ENCODE measurements at places on chromosomes 5 and 9.

GRCh38 chr9:31916591-31917241, 467.7 kb upstream of the ACO1 start:
- no peak for DNase-seq

- DNase-seq, result no peak
Measured at GRCh38 chr5:27434335-27434734, 395.9 kb upstream of the CDH9 start.

GRCh38 chr9:96495341-96495740, 45.4 kb downstream of the HABP4 start:
- peak; percentile 89 for DNase-seq

DNA sequence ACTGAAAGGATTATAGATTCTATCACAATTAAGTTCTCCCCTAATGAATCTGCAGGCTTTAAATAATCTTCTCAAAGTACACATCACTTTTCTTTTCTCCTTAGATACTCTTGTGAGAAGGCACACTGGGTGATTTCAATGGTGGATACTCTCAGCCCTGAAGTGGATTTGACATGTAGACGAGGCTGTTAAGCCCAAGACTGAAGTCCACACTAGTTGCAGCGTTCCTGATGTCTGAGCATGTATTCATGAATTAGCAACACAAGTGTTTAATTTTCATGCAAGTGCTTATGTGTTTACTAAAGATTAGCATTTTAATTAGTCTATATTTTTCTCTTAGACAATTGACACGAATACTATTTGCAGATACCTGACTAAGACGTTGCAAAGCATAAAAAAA, 218.9 kb downstream of the TMEM161B start:
- DNase-seq, result no peak

GRCh38 chr9:94706922-94707321, 19.6 kb upstream of the AOPEP start:
- DNase-seq, result no peak

DNA sequence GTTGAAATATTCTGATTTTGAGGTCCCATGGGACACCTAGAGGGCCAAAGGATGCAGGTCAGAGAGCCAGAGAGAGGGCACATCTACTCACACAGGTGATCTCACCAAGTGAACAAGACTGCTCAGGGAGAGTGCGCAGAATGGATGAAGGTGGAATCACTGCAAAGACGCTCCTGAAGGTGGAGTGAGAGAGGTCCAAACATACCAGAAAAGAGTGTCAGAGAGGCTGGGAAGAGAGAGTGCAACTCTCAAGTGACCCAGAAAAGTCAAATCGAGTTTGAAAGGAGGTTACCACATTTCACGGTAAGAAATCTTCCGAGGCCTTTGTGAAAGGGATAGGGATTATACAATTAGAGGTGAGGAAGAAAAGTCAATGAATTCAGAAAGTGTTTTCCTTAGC, 173.4 kb downstream of the EPB41L4A start:
- DNase-seq, result no peak

GRCh38 chr9:86503314-86503713, 149.1 kb upstream of the TUT7 start:
- no peak for DNase-seq

- DNase-seq, result no peak
Measured at GRCh38 chr5:91642581-91642980, 259.5 kb upstream of the ARRDC3 start.

- no peak for DNase-seq
Measured at GRCh38 chr9:97563458-97564135, 62.1 kb downstream of the TMOD1 start.

- DNase-seq, result peak; percentile 83
Measured at GRCh38 chr5:76813982-76814562, 4.8 kb upstream of the F2RL1 start.

GRCh38 chr5:43555895-43556606, 826 bp downstream of the PAIP1 start:
- DNase-seq, result peak; percentile 73

- DNase-seq, result peak; percentile 97
Measured at GRCh38 chr9:34126207-34127034, at the start of gene DCAF12. Gene DCAF12 (minus strand): TSS chr9:34126698. CDS start chr9:34126431, 267 bp downstream.

DNA sequence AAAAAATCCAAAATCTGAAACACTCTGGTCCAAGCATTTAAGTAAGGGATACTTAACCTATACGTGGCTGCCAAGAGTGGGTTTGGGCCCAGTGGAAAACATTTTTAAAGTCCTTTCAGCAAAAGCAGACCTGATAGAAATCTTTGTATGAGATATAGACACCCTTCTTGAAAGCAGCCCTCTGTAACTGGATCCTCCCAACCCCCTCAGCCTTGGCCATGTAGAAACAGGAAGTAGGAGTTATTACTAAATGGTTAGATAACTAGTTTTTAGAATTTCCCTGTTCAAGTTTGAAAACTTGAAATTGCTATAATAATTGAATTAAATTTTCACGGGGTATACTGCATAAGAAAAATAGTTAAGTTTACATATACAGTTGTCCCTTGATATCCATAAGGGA, 111.3 kb upstream of the PCA3 start:
- DNase-seq, result no peak

- DNase-seq, result no peak
Measured at GRCh38 chr9:91771864-91772263, 178.2 kb downstream of the ROR2 start.

- no peak for DNase-seq
Measured at GRCh38 chr5:165175041-165175440, 1669.6 kb downstream of the MAT2B start.

Data from astrocyte of the hippocampus (primary cell).